Epithelial cell of proximal tubule (primary cell): ENCODE measurements at places on chromosomes 2 and 18. TPM values are rescaled to one million over a fixed set of nuclear protein-coding genes. Genes with fewer than 3 reads are reported as not detected.

- no peak for DNase-seq
Measured at GRCh38 chr2:200450288-200450687, 59.6 kb downstream of the KCTD18 start.

DNA sequence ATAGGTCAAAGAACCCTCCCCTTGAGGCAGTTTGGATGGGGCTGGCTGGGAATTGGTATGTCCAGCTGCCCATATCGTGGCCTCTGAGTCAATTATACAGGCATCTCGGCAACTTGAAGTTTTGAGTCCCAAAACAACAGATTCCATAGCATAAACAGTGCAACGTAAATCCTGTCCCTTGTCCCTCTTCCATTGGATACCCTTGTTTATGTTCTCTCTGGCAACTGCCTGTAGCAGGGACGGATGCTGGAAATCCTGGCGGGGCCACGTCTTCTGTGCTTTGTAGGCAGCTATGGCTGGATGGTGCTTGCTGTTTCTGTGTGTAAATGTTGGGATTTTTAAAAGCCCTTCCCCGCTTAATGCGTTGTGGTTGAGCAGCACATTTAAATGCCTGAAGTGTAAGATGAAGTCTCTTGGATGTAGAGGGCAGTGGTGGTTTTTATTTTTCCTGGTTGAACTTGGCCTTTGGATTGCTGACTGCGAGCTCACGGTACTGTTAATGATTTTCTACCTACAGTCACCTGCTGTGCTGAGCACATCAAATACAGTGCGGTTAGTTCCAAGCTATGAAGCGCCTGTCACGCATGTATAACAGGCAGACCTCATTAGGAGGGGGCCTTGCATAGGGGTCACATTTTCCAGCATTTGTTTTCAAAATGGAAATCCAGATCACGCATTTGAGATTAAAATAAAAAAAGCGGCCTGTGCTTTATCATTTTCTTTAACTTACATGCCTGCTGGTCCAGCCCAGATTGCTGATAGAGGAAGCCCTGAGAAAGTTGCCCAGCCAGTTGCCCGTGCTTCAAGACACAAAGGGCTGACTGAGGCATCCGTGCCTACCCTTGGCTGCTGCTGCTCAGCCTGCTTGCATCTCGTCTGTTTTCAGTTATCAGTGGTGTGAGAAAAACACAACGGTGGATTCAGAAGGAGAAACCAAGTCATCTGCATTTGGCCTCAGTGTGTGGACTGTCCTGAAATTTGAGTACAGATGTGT is 84.7 kb downstream of the NEDD4L start:
- DNase-seq: peak; percentile 96

DNA sequence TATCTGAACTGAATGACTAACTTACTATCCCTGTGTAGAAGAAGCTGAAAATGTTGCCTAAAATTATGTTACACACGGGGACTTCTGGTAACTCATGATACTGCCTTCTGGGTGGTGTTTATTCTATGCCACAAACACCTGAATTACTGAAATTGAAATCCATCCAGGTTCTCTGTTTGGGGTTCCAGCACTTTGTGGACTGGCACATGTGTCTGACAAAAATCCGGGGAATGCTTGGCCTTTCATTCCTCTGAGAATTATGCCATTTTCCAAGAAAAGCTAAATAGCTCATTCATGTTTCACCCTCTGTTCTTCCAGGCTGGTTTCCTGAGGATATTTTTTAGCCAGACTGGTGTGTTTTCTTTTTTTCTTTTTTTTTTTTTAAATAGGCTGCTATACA is 59.5 kb upstream of the POU3F3 start:
- DNase-seq: no peak

- DNase-seq: no peak
Measured at GRCh38 chr2:150700666-150701580, 213.5 kb upstream of the RND3 start.

The DCC gene
- total RNA-seq: not detected in 2 replicates

- no peak for DNase-seq
Measured at GRCh38 chr2:31511376-31511775, 69.4 kb downstream of the SRD5A2 start.

DNA sequence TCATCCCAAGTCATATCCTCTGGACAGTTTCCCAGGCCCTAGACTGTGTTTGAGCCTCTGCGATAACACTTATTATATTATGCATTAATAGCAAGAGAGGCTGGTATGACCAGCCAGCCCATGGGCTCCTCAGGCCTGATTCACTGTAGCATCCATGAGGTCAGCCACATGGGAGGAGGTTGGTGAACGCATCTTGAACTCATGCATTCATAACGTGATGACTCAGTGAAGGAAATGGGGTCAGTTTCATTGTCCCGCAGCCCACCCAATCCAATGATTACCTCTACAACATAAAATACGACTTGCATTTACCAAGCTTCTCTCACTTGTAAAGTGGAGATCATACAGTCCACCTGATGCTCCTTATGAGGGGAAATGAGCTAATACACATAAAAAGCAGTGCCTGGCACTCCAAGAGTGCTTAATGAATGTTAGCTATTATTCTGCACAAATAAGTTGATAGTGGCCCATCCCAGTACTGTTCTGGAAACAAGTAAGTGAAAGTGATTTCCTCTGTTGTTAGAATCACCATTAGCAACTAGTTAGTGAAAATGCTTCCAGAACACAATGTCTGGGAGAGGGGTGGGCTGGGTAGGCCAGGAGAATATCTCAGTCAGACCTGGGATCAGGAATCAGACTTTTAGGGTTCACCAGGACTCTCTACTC is 46.1 kb upstream of the CELF4 start:
- no peak for DNase-seq

DNA sequence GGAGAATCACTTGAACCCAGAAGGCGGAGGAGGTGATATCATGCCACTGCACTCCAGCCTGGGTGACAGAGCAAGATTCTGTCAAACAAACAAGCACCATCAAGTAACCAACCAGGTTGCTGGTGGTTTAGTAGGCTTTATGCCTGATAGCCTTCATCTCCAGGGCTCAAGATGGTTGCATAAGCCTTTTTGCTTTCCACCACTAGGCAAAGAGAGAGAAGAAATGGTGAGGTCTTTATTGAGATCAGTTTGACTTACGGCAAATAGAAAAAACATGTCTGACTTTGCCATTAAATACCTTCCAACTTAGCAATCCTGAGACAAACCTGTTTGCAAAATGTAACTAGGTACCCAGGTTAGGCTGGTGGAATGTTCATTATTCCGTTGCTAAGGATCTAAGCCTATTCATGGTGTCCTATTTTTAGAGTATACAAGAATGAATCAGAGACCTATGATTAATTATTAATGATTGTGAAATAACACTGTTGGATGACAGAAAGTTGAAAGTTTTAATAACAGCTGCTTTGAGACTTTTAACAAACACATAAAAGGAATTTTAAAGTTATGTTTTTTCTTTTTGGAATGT is 53.5 kb upstream of the SLC38A11 start:
- DNase-seq: peak; percentile 99

The CNOT9 gene
- total RNA-seq: 56.8 and 71.0 TPM in 2 replicates

DNA sequence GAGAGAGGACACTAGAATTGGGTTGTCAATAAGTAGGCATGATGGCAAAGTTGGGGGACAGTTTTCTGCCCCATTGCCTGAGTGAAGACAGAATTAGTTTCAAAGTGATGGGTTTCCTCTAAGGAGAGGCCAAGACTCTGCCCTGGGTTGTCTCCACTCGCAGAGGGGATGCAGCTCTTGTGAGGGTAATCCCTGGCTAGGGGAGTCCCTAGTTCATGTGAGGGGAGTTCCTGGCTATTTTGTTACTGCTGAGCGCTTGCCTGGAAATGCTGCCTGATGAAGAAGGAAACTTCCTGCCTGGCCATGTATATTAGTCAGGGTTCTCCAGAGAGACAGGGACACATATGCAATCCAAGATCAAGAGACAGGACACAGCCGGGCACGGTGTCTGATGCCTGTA is 501.5 kb downstream of the BCL11A start:
- DNase-seq: no peak

- no peak for DNase-seq
Measured at GRCh38 chr2:239523147-239523953, 122.5 kb upstream of the HDAC4 start.

GRCh38 chr2:20617081-20617575 is 33.8 kb downstream of the HS1BP3 start:
- DNase-seq: no peak

The SPEG gene
- 4.6 and 28.3 TPM in 2 replicates for total RNA-seq

The SERPINB10 gene
- total RNA-seq: 0.98 TPM in 1 of 2 replicates, not detected in the other

- peak; percentile 60 for DNase-seq
Measured at GRCh38 chr2:205975082-205975949, 110.7 kb downstream of the INO80D start.

The LINC00305 gene
- total RNA-seq: not detected in 2 replicates

The SLC23A3 gene
- 0.06 TPM in 1 of 2 replicates, not detected in the other for total RNA-seq

The MDH1 gene
- 209 and 227 TPM in 2 replicates for total RNA-seq

GRCh38 chr2:180205621-180206235 is 198.6 kb upstream of the CWC22 start:
- no peak for DNase-seq

DNA sequence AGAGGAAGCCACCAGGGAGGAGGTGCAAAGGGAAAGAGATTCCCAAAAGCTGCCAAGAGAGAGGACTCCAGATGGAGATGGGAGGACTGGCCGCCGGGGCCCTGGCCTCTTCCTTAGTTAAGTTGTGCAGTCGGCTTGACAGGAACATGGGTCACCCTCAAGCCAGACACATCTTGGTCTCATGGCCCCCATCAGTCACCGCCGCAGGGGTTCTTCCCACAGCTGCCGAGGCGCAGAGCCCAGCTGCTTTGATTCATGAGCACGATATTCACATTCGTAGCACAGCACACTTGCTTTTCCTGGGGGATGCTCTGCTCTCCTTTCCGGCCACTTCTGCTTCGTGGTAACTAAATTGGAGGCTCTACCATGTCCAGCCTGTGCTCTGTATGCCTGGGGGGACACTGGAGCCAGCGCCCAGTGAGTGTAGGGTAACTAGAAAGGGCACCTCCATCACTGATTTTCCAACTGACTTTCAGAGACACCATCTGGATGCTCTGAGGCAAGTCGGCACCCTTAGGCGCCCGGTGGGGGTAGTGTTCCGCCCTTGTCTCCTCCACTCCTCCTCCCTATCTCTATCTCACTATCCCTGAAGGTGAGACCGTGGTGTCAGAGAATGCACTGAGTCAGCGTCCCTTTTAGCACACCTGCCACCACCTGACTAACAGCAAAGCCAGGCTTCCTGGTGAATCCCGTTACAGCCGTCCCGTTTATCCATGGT is 13.3 kb downstream of the TWIST2 start:
- no peak for DNase-seq

The KLHL29 gene
- total RNA-seq: 7.7 and 12.0 TPM in 2 replicates

DNA sequence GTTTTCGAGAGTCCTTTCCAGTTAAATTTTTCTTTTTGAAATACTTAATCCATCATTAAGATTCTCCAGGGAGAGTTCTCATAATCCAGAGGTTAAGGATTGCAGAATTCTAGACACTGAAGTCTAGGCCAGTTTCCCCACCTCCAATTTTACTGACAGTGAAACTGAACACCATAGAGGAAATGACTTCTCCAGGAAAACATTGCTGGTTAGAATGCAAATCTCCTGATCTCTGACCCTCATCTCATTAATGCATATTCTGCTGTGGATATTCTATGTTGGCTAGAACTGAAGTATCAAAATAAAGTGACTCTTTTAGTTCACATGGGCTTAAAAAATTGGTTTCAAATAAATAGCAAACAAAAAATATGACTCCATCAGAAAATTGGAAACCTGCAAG is 105.8 kb upstream of the UGP2 start:
- no peak for DNase-seq
